Panc1 (cell line): ENCODE measurements at places on chromosomes 1 and 21. TPM values are rescaled to one million over a fixed set of nuclear protein-coding genes. Genes with fewer than 3 reads are reported as not detected.

- DNase-seq = peak; percentile 57
Measured at GRCh38 chr1:216600730-216601609, 122.3 kb downstream of the ESRRG start.

DNA sequence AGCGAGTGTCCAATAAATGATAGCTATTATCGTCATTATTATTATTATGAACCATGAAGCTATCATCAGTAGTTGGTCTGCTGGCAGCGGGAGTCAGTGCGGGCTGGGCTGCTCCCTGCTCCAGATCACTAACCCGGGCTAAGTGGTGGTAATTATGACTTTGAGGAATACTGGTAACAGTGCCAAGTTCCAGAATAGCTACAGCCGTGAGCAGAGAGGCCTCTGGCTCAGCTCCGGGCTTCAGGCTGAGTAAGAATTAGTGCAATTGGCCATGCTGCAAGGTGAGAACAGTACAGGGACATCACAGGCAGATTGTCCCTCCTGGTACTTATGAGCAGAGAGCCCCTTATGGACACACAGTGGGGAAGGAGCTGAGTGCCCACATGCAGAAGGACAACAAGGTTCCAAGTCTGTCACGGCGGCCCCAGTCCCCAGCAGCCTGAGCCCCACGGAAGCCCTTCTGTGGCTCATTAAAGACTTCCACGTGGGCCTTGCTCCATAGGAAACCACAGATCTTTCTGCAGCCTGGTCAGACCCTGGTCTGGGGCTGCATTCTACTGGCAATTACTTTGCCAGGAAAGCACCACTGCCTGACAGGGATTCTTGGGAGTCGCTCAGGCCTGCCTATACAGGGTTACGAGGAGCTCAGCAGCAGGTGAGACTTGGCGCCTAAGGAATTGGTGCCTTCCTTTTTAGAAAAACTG lies 235.1 kb downstream of the RRAGC start:
- DNase-seq = no peak

DNA sequence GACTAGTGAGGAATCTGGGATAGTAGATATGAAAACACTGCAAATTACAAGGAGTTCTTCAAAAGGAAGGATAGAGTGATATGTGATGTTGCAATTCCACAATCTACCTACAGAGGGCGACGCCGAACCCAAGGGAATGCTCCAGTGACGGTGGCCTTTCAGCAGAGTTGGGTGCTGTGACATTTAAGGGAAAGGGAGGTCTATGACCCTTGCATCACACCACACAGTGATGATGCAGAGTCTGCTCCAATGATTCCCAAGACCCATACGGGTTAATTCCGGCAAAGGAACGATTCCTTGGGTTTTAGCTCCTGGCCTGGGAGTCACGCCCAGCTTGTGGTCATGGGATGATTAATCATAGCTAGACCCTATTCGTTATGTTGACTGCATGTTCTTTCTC lies 123.0 kb upstream of the IGSF21 start:
- DNase-seq = no peak

- no peak for DNase-seq
Measured at GRCh38 chr1:58861506-58861905, 77.7 kb upstream of the JUN start.

GRCh38 chr1:64920941-64921589 lies 45.3 kb downstream of the JAK1 start:
- DNase-seq = no peak

Gene NBPF9
- 30.3 TPM for total RNA-seq

Gene SMYD3
- 17.4 TPM for total RNA-seq

Gene IFI44L
- total RNA-seq = 0.10 TPM
